ENCODE measurements at places on chromosomes 11 and 22. TPM values are rescaled to one million over a fixed set of nuclear protein-coding genes. Genes with fewer than 3 reads are reported as not detected.

HBB gene
- total RNA-seq = not detected

DNA sequence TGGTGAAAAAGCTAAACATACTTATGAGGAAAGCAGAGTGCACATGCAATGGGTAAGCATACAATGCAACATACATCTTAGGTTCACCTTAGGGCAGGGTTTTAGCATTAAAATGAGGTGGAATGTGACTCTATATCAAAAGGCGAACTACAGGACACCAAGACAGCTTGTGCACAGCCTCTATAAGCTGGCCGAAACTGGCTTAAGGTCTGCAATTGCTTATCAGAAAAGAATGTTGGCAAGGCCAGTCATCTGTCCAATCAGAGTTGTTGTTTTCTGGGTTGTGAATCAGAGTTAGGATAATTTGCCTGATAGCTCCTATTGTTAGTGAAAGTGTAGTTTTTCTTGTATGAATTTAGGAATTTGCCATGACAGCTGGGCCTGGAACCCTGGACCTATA lies 76.5 kb downstream of the LRRC4C start:
- no peaks in the 10 kb centered on the region for H3K4me1 ChIP-seq
- 0 out of 2 replicates have a peak, but pooled peaks cover 4% of the 10 kb centered on the region for H3K27me3 ChIP-seq
- no peak overlapping the region for H3K4me3 ChIP-seq
- no peak for DNase-seq

PGA4 gene
- not detected for total RNA-seq

DNA sequence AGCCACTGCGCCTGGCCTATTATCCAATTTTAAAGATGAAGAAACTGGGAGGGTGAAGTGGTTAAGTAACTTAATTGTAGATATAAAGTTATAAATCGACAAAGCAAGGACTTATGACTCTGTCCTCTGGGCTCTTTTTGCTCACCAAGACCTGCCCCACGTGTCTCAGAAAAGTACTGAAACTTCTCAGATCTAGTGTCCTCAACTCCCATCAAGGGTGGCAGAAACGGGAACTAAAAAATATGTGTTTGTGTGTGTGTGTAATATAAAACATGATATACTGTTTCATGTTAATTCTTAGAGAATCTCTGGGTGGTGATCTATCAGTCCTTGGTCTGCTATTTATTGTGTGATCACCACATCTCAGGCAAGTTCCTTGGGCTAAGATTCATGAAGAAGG lies 104.9 kb downstream of the GAB2 start:
- H3K27me3 ChIP-seq = no peaks in the 10 kb centered on the region
- no peak overlapping the region for H3K27ac ChIP-seq
- DNase-seq = no peak
- no peaks in the 10 kb centered on the region for H3K4me1 ChIP-seq
- H3K36me3 ChIP-seq = no peaks in the 10 kb centered on the region

DNA sequence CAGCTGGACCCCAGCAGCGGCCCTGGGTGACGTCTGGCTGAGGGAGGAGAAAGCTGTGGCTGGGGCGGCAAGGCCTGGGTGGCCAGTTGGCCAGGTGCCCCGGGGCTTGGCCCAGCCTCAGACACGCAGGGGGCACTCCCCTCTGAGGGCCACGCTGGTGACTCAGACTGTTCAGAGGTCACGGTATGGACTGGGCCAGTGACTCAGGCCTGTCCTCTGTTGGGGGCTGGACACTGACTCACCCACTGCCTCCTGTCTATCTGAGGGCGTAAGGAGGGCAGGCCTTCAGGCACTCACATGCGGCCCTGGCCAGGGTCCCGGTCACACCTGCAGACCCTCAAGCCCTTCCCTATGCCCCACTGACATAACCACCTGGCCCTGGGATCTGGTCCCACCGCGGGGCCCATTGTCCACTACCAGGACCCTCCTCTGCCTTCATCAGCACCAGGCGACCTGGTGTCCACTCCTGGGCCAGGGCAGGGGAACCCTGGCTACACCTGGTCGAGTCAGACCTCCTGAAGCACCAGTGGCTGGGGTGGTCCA lies 3.7 kb upstream of the MUC5AC start:
- no peak overlapping the region for H3K4me3 ChIP-seq
- H3K27me3 ChIP-seq = no peaks in the 10 kb centered on the region
- DNase-seq = peak; percentile 90
- peaks cover 56% of the 10 kb centered on the region for H3K4me1 ChIP-seq
- H3K36me3 ChIP-seq = no peaks in the 10 kb centered on the region

THY1 gene
- total RNA-seq = 7.4 TPM

DDT gene
- 58.7 TPM for total RNA-seq

DNA sequence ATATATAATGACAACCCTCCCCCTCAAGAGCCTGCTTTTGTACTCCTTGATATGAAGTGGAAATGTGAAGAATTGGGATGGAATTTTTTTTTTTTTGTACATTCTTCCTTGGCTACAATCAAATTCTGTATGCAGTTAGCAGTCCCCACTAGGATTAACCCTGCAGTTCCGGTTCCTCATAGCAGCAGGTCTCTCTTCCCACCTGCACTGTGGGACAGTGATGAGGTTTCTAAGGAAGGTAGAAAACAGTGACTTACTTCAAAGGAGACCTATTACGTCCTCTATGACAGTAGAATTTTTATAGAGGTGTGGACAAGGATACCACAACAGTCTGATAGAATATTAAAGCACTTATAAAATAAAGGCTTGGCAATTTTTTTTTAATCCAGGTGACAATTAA lies 46.3 kb upstream of the ALKBH3 start:
- no peak overlapping the region for H3K27ac ChIP-seq
- H3K27me3 ChIP-seq = no peaks in the 10 kb centered on the region
- H3K36me3 ChIP-seq = peaks cover 6% of the 10 kb centered on the region
- H3K4me1 ChIP-seq = peaks cover 14% of the 10 kb centered on the region
- H3K4me3 ChIP-seq = no peak overlapping the region

OR5B21 gene
- not detected for total RNA-seq

DNA sequence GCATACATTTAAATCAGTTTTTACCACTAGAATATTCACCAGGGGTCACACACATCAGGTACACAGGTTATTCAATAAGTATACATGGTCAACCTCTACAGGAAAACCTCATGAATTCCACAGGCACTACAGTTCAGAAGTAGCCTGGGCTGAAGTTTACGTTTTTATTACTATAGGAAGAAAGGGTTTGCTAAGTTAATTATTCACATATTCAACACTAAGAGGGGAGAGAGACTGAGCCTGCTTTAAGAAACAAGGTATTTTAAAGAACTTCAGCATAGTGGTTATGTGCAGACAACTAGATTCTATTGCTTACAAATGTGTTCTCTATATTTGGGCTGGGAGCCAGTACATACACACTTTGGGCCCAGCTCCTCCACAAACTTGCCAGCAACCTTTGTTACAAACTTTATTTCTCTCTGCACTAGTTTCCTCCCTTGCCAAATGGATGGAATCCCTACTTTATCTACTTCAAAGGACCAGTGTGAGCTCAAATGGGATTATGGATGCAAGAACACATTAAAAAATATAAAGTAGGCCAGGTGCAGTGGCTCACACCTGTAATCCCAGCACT lies 31.9 kb downstream of the IL18BP start:
- H3K27ac ChIP-seq = no peak overlapping the region
- H3K4me1 ChIP-seq = no peaks in the 10 kb centered on the region
- H3K27me3 ChIP-seq = no peaks in the 10 kb centered on the region
- peaks cover 15% of the 10 kb centered on the region for H3K36me3 ChIP-seq
- no peak overlapping the region for H3K4me3 ChIP-seq

- H3K4me3 ChIP-seq = no peak overlapping the region
- H3K36me3 ChIP-seq = no peaks in the 10 kb centered on the region
- no peak for DNase-seq
- H3K27ac ChIP-seq = no peak overlapping the region
- peaks cover 8% of the 10 kb centered on the region for H3K4me1 ChIP-seq
Measured at GRCh38 chr11:94766713-94767206, 1.4 kb upstream of the AMOTL1 start.

DNA sequence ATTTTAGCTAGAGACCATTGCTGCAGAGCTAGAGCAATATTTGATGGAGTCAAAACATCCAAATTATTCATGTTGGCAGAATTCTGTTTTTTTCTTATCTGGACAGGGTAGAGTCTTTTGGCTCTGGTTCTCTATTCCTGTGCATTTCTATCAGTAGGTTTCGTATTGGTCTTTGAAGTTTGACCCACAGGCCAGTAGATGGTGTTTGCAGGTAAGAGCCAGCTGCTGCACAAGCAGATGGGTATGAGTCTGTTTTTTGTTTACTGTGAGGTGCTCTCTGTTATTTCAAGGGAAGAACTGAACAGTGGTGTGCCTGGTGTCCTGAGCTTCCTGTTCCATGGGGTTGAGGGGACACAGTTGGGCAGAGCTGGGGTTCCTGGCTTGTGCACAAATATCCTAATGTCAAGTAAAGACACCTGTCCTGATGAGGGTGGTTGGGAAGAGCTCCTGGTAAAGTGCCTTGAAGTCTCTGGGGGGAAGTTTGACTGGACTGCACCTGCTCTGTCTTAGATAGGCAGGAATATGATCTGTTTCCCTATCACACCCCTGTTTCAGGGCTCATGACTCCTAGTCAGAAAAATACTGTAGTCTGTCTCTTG lies 34.0 kb upstream of the SLC22A25 start:
- H3K27ac ChIP-seq = no peak overlapping the region
- H3K27me3 ChIP-seq = peaks cover 5% of the 10 kb centered on the region
- DNase-seq = no peak

GRCh38 chr11:36306888-36307287 lies 10.8 kb downstream of the PRR5L start:
- H3K36me3 ChIP-seq = no peaks in the 10 kb centered on the region
- peaks cover 24% of the 10 kb centered on the region for H3K4me1 ChIP-seq
- H3K27ac ChIP-seq = no peak overlapping the region
- DNase-seq = peak; percentile 55
- no peak overlapping the region for H3K4me3 ChIP-seq

OR11H1 gene
- total RNA-seq = not detected

DNA sequence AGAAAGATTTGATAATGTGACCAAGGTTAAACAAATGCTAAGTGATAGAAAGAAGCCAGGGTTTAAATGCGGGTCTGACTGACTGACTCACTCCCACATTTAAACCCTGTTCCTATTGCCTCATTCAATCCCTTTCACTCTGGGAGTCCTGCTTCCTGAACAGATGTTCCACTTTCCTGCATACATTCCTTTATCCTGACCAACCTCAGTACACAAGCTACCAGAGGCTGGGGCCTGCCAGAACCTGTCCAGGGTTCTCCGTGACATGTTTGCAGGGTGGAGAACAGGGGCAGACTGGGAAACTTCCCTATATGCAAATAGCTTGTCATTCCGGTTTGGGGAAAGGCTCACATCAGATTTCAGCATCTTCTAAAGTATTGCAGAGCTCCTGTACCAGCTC lies 3.0 kb upstream of the ANKK1 start:
- no peak overlapping the region for H3K4me3 ChIP-seq
- H3K27ac ChIP-seq = no peak overlapping the region
- peaks cover 5% of the 10 kb centered on the region for H3K4me1 ChIP-seq
- H3K36me3 ChIP-seq = no peaks in the 10 kb centered on the region
- H3K27me3 ChIP-seq = no peaks in the 10 kb centered on the region

- H3K27me3 ChIP-seq = no peaks in the 10 kb centered on the region
- H3K27ac ChIP-seq = peak overlapping the region; percentile 96
- no peak overlapping the region for H3K4me3 ChIP-seq
- H3K36me3 ChIP-seq = no peaks in the 10 kb centered on the region
- no peak for DNase-seq
- peaks cover 50% of the 10 kb centered on the region for H3K4me1 ChIP-seq
Measured at GRCh38 chr11:12074529-12075195, 35.7 kb upstream of the MICAL2 start.

- H3K27ac ChIP-seq = peak overlapping the region; percentile 8
- H3K36me3 ChIP-seq = peaks cover 45% of the 10 kb centered on the region
- peaks cover 68% of the 10 kb centered on the region for H3K4me1 ChIP-seq
Measured at GRCh38 chr11:65574811-65575567, 864 bp upstream of the EHBP1L1 start.

- DNase-seq = no peak
- no peaks in the 10 kb centered on the region for H3K4me1 ChIP-seq
- no peaks in the 10 kb centered on the region for H3K27me3 ChIP-seq
- no peak overlapping the region for H3K27ac ChIP-seq
- H3K36me3 ChIP-seq = no peaks in the 10 kb centered on the region
- no peak overlapping the region for H3K4me3 ChIP-seq
Measured at GRCh38 chr11:81869351-81870065, 864.2 kb downstream of the FAM181B start.

- H3K36me3 ChIP-seq = no peaks in the 10 kb centered on the region
- peak; percentile 12 for DNase-seq
- no peaks in the 10 kb centered on the region for H3K27me3 ChIP-seq
- H3K27ac ChIP-seq = 0 out of 2 replicates have a peak overlapping the region, but pooled peaks have one; percentile 3
- no peak overlapping the region for H3K4me3 ChIP-seq
- H3K4me1 ChIP-seq = peaks cover 17% of the 10 kb centered on the region
Measured at GRCh38 chr11:43234881-43235280, 76.9 kb upstream of the API5 start.

MYOD1 gene
- total RNA-seq = not detected

DNA sequence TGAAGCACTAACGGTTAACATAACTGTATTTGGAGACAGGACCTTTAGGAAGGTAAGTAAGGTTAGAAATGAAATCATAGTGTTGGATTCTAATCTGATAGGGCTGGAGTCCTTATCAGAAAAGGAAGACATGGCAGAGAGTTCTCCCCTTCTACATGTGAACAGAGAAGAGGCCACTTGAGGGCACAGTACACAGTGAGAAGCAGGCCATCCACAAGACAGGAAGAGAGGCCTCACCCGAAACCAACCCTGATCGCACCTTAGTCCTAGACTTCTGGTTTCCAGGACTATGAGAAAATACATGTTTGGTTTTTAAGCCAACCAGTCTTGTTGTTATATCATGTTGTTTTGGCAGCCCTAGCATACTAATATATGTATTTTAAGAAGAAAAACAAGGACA lies 170.0 kb downstream of the LRRC4C start:
- H3K27me3 ChIP-seq = peaks cover 3% of the 10 kb centered on the region
- H3K4me3 ChIP-seq = no peak overlapping the region
- no peaks in the 10 kb centered on the region for H3K36me3 ChIP-seq
- no peak overlapping the region for H3K27ac ChIP-seq
- no peaks in the 10 kb centered on the region for H3K4me1 ChIP-seq

OR51B5 gene
- total RNA-seq = not detected

OR6T1 gene
- not detected for total RNA-seq

- no peaks in the 10 kb centered on the region for H3K4me1 ChIP-seq
- H3K36me3 ChIP-seq = no peaks in the 10 kb centered on the region
- H3K4me3 ChIP-seq = no peak overlapping the region
- DNase-seq = no peak
- H3K27ac ChIP-seq = no peak overlapping the region
Measured at GRCh38 chr11:110565357-110566336, 135.9 kb downstream of the FDX1 start.

SLC25A45 gene
- total RNA-seq = 5.3 TPM

GRCh38 chr11:130782361-130783222 lies 133.7 kb downstream of the SNX19 start:
- peaks cover 52% of the 10 kb centered on the region for H3K4me1 ChIP-seq
- no peak for DNase-seq
- no peaks in the 10 kb centered on the region for H3K36me3 ChIP-seq
- H3K27me3 ChIP-seq = no peaks in the 10 kb centered on the region
- peak overlapping the region; percentile 8 for H3K4me3 ChIP-seq

Measured in SJSA1 (cell line).